ENCODE measurements at places on chromosomes 1 and 21.
A peak's percentile ranks its signal among the peaks of the same experiment; 100 is the strongest.

GRCh38 chr1:33609739-33610138 lies 137.3 kb downstream of the ZSCAN20 start:
- no peak for DNase-seq

GRCh38 chr1:119829625-119830024 lies 18.4 kb upstream of the REG4 start:
- no peak for DNase-seq

- DNase-seq = no peak
Observed at GRCh38 chr1:77064246-77064645, 155.0 kb downstream of the PIGK start.

DNA sequence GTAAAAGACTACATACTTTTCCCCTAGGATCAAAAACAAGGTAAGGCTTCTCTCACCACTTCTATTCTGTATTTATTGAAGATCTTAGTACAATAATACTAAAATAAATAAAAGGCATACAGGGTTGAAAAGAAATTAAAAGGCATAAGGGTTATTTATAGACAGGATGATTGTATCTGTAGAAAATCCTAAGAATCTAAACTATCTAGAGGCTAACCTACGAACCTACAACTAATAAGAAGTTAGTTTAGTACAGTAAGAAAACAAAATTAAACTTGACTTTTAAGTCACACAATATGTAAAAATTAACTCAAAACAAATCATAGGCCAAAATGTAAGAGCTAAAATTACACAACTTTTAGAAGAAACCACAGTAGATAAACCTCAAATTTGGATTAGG lies 50.4 kb upstream of the ADAM30 start:
- DNase-seq = no peak

DNA sequence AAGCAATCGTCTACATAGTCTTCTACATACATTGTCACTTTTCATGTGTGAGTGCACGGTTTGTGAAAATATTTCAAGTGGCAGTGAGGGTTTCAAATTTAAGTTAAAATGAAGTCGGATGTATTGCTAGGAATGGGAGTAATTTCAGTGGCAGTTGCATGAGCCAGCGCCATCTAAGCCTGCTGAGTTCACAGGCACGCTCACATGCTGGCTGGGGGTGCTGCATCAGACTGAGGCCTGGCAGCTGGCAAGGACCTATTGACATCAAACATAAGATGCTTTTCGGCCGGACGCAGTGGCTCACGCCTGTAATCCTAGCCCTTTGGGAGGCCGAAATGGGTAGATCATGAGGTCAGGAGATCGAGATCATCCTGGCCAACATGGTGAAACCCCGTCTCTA lies 80.7 kb downstream of the UBE4B start:
- DNase-seq = no peak

DNA sequence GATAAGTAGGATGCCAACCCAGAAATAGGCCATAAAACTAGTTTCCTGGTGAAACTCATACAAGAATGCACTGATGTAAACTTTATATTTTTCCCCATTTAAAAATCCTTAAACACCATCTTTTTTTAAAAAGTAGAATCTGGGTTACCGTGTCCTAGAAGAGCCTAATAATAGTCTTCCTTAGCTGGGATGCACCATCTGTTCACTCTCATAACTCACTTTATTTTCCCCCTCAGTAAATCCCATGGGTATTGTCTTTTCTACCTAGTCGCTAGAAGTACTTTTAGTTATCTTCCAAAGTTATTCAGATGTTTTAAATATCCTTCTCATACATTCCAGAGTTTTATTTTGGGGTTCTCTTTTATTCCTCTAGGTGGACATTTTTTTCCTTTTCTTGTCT lies 250.2 kb downstream of the PLA2G4A start:
- DNase-seq = no peak

DNA sequence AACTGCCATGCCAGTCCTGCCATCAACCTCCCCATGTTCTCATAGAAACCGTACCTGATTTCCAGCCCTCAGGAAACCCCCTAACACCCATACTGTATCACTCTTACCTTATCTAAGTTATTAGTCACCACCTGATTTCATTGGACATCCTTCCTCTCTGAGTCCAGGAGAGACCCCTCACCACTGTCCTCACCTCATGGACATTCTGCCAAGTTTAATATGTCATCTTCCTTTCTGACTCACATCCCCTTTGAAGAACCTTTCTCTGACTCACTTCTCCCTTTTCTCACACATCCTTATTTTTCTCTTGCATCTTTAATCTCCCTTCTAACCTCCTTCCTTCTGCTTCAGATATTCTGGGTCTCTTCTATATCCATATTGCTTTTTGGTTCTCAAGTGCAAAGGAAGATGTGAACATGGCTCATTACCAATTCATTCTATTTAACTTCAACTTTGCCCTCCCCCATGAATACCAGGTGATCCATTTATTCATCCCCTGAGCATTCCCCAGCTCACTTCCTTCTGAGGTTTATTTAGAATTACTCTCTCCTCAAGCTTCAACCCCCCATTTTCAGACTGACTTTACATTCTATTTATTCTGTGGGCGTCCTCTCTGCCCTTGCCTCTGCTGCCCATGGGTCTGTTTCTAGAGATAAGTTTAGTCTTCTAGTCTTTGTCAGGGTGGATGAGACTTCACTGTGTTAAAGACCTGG lies 206.8 kb upstream of the ESRRG start:
- DNase-seq = no peak

DNA sequence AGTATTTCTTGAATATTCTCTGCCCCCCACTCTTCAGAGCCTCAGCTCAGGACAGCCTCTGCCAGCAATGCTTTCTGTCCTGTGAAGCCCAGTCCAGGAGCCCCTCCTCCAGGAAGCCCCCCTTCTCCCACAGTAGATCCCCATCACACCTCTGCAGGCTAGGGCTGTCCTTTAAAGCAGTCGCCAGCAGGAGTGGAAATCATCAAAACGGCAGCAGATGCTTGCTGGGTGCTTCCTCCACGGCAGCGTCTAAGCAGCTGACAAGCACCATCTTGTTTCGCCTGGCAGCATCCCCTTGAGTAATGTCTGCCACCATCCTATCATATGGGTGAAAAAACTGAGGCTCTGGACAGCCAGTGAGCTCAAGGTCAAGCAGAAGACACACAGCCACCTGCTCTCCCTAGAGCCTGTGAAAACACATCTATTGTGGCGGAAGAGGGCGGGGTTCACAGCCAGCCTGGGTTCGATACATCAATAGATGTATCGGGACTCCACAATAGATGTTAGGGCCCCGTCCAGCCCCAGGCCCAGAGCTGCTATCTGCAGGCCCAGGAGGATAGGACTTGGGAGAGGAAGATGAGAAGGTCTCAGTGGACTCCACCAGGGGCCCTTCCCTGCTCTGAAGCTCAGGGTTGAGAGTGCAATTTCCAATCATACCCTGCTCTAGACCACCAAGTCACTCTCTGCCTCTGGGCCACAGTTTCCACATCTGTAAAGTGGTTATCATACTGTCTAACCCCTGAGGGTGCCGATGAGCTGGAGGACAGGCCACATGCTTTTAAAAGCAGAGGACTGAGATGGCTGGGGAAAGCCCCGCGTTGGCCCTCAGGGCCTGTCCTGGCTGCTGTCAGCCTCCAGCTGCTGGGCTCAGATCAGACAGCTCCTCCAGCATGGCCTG lies 17.5 kb downstream of the RUNX3 start:
- no peak for DNase-seq

DNA sequence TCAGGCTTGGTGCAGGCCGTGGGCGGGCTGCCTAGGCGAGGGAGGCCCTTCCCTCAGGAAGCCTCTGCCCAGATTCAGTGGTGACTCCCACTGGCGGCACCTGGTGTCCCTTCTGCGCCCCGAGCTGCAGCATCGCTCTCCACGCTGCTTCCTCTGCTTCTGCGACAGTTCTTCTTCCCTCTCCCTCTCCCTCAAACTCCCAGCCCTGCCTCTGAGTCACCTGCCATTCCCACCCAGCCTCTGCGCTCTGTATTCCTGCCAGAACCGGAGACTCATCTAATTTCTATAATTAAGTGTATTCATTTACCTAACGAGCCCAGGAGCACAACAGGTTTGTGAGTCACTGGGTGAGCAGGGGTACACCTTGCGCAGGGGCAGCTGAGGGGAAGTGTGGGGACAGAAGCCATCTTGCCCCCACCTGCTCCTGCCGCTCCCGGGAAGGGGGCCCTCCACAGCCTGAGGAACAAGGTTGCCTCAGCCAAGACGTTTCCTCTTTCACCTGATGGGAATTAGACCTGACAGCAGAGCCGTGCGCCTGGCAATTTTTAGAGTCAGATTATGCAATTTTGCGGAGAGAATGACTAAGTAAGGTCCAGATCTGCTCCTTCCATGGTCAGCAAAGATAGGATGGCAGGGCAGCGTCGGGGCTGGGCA lies 19.4 kb downstream of the KCNC4 start:
- DNase-seq = no peak

DNA sequence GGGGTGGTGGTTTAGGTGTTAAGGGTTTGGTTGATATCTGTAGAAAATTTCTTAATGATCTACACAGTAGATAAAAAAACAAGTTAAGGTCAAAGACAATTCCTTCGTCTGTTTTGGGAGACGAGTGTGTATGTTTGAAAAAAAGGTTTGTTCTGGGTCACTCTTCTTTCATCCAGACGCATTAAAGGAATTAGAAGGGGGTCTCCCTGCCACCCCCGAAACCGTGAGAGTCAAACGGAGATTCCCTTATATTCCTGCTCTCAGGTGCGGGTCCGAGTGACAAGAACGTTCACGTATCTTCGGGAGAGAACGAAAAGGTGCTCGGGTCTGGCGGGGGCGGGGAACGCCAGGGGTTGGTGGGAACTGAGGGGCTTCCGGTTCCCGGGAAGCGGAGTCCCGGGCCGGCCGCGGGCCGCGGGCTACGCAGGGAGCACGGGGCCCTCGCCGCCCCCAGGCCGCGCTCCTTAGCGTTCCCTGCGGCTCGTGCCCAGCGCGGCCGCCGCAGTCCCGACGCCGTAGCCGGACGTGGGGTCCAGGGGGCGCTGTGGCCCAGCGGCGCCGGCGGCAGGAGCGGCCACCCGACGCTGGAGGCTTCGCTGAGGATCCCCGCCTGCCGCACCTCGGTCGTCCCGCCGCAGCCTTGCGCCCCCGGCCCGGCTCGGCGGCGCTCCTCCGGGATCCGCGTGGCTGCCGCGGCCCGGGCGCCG lies at the start of gene ZFYVE9:
ZFYVE9 (plus strand) TSS at position 577 of the 707 bp plus-strand sequence. CDS start 91,118 bp downstream, outside the sequence.
- DNase-seq = peak; percentile 68

GRCh38 chr1:175844877-175845276 lies 101.5 kb upstream of the TNR start:
- DNase-seq = no peak

DNA sequence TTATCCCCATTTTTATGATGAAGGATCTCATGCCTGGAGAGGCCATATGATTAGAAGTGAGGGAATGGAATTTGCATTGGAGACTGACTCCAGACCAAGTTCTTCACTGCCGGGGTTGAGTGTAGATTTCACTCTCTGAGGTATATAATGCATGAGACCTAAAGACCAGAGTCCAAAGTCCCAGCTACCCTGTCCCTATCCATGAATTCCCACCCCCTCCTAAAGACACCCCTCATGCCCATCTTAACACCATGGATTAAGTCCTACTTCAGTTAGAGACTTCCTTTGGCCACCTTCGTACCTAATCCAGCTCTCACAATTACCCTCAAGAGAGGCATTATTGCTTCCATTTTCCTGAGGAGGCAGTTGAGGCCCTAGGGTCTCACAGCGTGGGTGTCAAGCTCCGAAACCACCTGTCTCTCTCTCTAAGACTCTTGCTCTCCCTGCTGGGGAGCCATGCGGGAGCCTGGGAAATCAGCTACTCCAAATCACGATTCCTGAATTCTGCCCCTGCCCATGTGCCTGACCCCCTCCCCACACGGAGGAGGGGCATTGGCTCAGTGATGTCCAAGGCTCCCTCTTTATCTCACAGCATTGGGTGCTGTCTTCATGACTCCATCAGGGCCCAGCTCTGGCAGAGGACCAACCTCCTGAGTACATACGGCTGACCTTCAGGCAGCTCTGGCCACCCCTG lies 11.7 kb upstream of the FOXO6 start:
- no peak for DNase-seq

GRCh38 chr1:10632691-10633090 lies 157.9 kb downstream of the PEX14 start:
- no peak for DNase-seq

DNA sequence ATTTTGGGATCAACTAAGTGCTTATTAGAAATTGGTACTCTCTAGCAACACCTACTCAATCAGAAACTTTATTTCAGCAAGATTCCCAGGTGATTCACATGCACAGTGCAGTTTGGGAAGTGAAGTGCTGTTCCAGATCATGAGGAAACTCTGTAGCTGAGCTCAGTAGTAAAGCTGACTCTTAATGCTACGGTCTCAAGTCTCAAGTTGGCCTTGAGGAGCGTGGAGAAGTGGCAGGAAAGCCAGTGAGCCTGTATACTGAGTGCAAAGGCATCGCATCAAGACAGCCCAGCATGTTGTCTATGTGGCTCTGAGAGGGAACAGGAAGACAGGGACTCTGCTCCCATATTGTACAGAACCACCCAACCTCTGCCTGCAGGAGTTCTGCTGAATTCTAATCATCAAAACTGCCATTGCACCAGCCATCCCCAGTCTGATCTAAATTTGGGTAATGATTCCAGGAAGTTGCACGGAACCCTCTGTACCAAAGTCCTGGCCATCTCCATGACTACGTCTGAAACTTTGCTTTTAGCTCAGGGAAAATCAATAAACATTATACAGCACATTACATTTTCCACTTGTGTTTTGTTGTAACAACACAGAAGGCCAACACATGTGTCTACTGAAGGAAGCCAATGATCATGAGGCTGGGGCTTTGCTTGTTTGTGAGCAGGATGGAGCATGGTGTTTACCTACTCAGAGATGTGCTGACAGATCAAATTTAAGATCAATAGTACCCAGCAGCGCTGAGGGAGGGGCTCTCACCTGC lies 105.1 kb upstream of the TLR5 start:
- no peak for DNase-seq

- DNase-seq = no peak
Observed at GRCh38 chr1:41590331-41590730, 105.8 kb upstream of the EDN2 start.

GRCh38 chr1:168913711-168914463 lies 184.9 kb upstream of the DPT start:
- no peak for DNase-seq

DNA sequence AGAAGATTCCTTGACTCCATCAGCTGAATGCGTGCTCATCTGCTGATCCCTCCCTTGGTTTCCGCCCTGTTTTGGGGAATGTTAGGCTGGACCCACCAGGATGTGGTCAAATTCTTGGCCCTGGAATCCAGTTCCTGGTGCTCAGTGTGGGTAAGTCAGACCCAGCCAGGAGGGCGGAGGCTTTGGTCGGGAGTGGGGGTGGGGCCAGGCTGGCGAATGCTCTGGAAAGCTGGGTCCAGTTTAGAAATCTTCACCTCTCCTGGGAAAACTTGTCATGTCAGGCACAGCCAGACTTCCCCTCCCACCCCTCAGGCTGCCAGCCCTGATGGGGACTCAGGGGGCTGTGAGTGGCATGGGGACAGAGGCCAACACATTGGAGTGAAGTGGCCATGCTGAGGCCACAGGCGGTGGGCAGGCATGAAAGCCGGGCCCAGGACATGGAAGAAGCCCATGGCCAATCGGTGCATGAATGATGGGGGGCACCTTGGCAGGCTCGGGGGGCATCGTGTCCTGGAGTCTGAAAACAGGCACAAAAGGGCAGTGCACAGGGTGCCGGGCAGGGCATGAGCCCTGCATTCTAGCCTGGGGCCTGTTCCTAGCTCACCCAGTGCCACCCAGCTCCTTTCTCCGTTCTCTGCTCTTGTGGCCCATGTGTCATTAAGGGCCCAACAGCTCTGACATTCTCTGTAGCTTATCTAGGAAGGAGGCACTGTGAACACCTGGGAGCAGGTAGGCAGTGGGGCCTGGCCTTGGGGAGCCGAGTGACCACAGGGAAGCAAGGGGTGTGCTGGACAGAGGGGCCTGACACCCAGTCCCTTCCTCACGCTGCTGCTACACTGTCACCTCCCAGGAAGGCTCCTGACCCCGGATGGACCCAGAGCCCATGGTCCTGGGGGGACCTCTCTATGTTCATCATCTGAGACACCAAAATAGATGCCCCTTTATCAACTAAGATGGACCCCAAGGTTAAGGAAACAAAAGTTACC lies 14.6 kb upstream of the PADI1 start:
- DNase-seq = no peak

Data from stimulated activated CD4-positive, alpha-beta T cell treated with anti-CD3 and anti-CD28 coated beads, Interleukin-12 subunit alpha, Interleukin-12 subunit beta, amount 100 ng/mL, for 4 hours (primary cell).